ENCODE measurements at places on chromosomes 1 and 21.

GRCh38 chr21:34704119-34704518 is 35.3 kb downstream of the CLIC6 start:
- DNase-seq = no peak

DNA sequence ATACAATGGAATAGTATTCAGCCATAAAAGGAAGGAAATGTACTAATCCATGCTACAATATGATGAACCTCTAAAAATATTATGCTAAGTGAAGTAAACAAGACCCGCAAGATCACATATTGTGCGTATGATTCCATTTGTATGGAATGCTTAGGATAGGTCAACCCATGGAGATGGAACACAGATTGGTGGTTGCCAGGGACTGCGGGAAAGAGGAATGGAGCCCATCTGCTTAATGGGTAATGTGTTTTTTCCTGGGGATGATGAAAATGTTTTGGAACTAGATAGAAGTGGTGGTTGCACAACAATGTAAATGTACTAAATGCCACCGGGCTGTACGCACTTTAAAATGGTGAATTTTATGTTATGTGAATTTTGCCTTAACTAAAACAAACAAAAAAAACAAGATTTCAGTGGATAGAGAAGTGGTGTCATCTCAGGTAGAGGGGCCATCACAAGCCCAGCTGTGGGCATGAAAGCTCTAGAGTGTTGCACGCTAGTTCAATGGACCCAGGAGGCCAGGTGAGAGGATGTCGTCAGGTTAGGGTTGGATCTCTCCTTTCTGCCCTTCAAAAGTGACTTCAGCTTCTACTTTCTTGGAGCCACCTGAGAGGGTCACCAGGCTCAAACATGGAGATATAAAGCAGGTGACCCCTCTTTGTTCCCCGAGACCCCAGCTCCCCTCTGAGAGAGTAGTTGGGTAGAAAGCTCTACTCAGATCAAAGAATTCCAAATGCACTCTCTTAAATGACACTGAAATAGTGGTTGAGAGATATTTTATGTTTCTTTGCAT is 2.5 kb downstream of the C1orf115 start:
- DNase-seq = no peak

DNA sequence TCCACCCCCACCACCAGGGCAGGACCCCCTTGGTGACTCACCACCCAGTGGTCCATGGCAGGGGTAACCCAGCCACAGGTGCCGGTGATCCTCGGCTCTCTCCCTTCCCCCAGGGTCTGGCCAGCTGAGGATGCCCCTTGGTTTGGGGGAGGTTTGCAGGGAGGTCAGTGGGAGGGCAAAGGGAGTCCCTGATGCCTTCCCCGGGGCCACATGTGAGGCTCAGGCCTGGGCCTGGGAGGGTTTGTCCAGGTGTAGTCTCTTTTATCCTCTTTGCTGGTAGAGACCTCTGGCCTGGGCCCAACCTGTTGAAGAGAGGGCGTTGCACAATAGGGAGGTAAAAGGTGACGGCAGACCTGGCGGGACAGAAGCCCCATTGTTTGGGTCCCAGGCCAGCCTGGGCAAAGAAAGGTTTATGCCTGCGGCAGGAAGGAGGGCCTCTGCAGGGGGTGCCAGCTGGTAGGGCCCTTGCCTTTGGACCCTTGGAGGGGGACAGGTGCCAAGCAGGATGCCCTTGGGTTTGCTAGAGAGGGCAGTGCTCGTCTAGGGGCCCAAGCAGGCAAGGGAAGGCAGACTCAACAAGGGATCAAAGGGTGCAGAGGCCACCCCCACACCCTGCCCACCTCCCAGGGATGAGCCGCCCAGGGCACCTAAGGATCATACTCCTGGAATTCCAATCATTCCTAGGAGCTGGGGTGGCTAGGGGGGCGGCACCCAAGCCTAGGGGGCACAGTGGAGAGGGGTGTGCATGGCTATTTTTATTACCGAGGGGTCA is 760 bp upstream of the TINAGL1 start:
- no peak for DNase-seq

- no peak for DNase-seq
These were observed 8.1 kb downstream of the WRAP73 start for GRCh38 chr1:3641816-3642215.

DNA sequence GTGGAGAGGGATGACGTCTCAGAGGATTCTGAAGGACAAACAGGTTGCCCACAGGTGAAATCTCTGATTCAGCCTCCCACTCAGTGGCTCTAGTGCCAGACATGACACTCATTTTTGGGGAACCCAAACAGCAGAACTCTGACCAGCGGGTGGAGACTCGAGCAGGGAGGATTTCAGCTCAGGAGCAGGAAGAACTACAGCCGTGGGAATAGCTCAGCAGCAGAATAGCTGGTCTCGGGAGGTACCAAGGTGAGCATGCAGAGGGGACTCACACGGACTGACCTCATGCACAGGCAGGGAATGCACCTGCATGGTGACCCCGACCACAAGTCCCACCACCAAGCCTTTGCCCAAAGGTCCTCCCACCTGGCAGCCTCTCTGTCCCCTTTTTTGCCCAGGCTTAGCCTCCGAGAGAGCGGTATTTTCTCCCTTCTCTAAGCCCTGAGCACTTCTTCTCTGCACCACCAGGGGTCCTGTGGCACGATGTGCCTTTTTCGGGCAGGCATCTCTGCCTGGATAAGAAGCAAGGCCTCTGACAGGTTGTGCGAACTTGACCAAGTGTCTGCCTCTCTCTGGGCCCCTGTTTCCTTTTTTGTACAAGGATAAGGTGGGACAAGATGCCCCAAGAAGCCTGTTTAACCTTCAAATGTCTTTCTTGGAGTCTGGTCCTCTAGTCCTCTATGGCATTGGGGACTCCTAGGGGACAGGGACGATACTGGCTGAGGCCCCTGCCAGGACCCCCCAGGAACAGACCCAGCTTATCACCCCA is 8.8 kb upstream of the FGR start:
- DNase-seq = peak; percentile 66

DNA sequence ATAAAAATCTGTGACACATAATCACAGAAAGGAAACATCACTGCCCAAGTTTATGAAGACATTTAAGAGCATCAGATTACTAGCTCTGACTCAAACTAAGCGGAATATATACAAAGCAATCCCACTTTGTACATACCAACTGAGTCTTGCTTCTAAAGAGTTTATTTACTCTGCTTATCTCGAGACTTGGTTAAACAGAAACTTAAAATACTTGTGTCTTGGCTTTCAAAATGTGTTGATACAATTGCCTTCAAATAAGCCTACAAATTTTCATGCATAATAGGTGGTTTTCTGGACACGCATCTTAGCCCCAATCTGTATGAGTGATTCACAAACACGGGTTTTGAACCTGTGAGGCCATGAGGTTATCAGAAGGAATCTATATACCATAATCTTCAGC is 21.0 kb downstream of the CD160 start:
- no peak for DNase-seq
